ENCODE measurements at places on chromosomes 6 and 20.

DNA sequence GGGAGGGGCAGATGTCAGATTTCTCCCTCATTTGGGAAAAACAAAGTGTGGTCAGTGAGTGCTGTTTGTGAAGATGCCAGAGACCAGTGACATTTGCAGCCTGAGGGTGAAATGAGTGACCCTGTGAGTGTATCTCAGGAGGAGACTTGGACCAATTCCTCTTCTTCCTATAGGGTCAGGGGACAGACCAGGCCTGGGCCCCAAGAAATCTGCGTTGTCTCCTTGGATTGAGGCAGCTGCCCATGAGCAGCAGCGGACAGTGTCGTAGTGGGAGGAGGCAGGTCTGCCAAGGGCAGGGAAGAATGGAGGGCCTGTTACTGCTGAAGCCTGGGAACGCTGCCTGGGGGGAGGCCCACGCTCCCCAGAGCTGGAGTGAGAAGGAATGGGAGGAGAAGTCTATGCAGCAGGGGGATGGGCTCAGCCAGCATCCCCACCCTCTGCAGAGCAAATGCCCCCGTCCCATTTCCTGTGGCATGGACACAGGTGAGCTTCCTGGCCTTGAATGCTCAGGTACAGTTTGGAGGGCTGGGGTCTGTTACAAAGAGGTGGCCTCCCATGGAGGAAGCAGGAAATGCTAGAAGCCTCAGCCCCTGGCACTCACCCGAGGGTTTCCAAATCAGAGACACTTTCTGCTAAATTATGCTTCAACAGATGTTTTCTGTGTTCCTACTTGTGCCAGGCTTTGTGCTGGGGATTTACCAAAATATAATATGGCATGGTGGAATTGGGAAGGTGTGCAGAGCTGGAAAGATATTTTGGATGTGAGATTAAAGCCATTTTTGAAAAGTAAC is 29.8 kb downstream of the DAAM2 start:
- no peak for DNase-seq

GRCh38 chr20:61500791-61501321 is 248.8 kb downstream of the CDH4 start:
- no peak for DNase-seq

- no peak for DNase-seq
These were observed 58.2 kb downstream of the FUT9 start for GRCh38 chr6:96074006-96074405.

GRCh38 chr6:40852779-40853373 is 186.1 kb downstream of the UNC5CL start:
- no peak for DNase-seq

GRCh38 chr20:36676701-36677421 is 30.9 kb upstream of the SLA2 start:
- no peak for DNase-seq

DNA sequence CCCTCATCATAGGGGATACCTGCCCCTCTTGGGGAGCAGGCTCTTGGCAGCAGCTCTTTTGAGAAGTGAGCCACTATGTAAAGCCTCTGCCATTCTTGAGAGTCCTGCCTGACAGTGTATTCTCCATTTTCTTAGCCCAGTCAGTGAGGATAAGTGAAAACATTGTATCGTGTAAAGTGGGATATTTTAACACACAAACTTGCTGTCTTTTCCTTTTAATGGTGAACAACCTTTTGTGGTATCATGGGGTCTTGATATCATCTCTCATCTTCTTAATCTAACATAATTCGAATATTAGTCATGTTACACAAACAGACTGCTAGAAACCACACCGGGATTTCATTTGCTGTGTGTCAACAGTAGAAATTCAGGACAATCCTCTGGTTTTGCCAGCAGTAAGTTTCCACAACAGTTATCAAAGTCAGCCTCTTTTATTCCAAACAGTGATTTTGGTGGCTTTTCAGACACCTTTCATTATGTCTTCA is 136.2 kb downstream of the HIVEP1 start:
- DNase-seq, result no peak

- DNase-seq, result no peak
These were observed 109.3 kb downstream of the RNF144B start for GRCh38 chr6:18496462-18496861.

GRCh38 chr6:3053231-3053508 is 15.1 kb upstream of the RIPK1 start:
- no peak for DNase-seq

DNA sequence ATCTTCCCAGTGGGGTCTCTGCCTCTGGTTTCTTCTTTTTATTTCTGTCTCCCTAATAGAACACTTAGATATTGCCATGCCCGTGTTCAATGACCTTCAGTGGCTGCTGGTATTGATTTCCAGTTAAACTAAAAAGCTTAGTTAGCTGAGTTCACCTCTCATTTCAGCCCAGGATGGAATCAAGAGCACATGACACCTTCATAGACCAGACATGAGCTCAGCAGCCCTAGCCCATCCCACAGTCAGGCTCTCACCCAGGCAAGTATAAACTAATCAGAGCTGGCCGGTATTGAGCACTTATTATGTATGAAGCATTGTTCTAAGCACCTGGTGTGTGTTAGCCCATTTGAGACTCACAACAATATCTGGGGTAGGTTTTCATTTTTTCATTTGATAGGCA is 33.7 kb upstream of the PLEKHG1 start:
- DNase-seq, result no peak

DNA sequence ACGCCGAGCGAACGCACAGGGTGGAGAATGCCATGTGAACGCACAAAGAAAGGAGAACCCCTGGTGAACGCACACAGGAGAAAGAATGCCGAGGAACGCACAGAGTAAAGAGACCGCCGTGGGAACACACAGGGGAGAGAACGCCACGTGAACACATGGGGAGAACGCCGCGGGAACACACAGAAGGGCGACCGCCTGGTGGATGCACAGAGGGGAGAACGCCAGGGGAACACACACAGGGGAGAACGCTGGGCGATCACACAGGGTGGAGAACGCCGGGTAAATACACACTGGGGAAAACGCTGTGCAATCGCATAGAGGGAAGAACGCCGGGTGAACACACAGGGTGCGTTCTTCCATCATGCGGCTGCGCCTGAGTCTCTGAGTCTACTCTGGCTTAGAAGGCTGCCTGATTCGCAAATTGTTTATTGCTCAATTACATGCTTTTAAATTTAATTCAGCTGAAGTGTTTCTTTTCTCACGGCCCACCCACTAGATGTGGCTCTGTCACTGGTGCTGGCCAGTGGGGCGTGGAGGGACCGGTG is 54.1 kb downstream of the RNASET2 start:
- no peak for DNase-seq

- no peak for DNase-seq
These were observed 4.4 kb upstream of the LMBRD1 start for GRCh38 chr6:69801225-69801624.

DNA sequence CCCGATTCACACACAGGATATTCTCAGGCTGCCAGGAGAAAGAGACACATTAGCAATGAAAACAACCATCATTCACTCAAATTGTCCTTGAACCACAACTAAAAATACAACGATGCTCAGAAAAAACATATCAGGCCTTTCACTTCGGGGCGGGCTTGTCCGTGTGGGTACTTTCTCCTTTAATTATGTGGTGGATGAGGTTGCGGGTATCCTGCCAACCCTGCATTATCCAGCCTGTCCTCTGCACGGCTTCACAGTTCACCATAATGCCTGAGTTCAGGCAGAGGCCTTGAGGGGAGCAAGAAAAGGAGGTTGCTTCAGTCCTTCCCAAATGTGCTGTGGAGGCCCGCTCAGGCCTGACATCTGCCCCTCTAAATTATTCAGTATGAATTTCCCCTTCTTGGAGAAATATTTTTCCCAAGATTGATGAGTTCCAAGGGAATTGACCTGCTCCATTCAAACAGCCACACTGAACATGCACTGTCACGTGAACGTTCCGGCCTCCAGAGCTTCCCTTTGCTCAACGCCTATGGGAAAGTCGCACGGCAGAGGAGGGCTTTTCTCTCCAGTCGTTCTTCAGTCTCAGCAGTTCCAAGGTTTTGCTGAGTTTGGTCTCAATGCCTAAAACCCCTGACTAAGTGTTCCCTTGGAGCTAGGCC is 70.3 kb downstream of the MYLK4 start:
- DNase-seq, result no peak

DNA sequence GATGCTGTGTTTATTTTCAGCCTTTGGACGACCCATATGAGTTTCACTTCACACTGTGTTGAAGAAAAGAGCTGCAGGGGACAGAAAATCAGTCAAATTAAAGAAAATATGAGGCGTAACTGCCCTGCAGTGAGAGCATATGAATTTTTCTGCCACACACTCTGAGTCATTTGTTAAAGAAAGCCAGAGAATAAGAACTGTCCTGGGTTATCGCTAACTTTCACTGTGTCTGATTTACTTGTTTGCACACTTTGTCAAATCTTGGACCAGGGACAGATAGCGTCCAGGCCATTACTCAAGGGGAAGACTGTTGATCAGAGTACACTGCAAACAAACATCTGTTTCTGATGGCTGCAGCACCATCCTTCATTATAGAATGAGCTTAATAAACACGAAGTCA is 126.8 kb upstream of the AGPAT4 start:
- DNase-seq, result no peak

GRCh38 chr6:29980511-29980910 is 38.2 kb downstream of the HLA-A start:
- no peak for DNase-seq

GRCh38 chr6:449486-450419 is 58.2 kb downstream of the IRF4 start:
- no peak for DNase-seq

DNA sequence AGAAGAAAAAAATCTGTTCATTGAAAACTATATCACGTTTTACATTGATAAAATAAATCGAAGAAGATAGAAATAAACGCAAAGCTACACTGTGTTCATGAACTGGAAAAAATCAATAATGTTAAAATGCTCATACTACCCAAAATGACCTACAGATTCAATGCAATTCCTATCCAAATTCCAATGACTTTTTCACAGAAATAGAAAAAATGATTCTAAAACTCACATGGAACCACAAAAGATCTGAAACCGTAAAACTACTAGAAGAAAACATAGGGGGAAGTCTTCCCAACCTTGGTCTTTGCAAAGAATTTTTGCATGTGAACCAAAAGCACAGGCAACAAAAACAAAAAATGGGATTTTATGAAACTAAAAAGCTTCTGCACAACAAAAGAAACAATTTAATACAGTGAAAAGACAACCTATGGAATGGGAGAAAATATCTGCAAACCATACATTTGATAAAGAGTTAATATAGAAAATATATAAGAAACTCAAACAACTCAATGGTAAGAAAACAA is 33.9 kb upstream of the ULBP3 start:
- DNase-seq, result no peak

GRCh38 chr6:158996856-158997255 is 3.1 kb downstream of the RSPH3 start:
- no peak for DNase-seq

DNA sequence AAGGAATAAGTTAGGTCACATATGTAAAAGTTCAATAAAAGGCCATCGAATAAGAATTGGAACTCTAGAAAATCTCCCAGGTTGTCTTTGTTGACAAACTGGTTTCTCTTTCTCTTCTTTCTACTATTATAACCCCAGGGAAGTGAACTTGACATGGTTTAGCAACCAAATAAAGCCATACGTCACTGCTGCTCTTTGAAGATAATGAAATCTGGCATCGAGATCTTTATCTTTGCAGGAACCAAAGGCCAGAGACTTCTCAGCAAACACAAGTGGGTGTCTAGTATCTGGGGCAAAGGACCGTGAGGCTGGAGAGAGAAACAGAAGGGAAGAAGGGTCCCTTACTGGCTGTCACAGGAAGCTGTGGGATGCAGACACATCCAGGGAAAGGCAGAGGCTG is 286.7 kb upstream of the CDYL start:
- DNase-seq, result no peak

DNA sequence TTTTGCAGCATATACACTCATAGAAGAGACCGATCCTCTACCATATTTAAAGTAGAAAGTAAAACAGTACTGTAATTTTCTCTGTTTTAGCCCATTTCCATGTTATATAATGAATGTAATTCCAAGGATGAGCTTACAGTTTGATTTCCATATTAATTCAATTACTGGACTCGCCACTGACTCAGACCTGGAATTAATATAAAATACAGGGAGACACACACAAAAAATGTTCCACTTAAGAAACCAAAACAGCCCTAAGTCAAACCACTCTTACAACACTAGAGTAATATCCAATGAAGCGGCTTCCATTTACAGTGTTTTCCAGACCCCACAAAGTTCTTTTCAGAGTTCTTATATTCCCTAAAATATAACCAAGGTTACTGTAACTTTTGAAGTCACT is 110.6 kb downstream of the BACH2 start:
- no peak for DNase-seq
